Stimulated activated CD4-positive, alpha-beta T cell treated with anti-CD3 and anti-CD28 coated beads, Interleukin-15, amount 100 ng/mL, for 1 hour (primary cell): ENCODE measurements at places on chromosomes 7 and 10.

DNA sequence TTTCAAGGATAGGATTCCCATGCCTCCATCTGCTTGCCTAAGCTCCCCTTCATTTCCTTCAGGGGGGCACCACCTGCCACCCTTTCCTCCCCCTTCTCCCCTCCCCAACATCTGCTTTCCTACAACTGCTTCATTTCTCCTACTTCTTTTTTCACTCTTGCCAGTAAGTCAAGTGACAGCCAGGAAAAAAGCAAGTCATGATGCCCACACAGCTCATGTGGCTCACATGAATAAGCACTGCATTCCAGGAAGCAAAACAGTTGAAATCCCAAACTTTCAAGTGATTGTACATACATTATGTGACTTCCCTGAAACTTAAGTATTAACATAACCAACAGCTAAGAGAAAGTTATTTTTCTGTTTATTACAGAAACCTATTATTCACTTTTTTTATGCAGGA is 78.6 kb downstream of the TNS3 start:
- DNase-seq = no peak

DNA sequence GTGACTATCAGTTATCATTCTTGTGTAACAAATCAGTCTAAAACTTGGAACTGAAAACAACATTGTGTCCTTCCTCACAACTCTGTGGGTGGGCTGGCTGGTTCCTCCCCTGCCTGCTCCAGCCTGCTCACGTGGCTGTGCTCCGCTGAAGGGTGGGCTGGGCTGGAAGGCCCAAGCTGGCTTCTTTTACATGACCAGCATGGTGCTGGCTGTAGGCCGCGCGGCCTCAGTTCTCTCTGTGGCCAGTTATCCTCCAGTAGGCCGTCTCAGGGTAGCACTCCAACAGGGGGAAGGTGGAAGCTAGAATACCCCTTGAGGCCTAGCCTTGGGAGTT is 11.3 kb downstream of the ADAMTS14 start:
- DNase-seq = no peak

DNA sequence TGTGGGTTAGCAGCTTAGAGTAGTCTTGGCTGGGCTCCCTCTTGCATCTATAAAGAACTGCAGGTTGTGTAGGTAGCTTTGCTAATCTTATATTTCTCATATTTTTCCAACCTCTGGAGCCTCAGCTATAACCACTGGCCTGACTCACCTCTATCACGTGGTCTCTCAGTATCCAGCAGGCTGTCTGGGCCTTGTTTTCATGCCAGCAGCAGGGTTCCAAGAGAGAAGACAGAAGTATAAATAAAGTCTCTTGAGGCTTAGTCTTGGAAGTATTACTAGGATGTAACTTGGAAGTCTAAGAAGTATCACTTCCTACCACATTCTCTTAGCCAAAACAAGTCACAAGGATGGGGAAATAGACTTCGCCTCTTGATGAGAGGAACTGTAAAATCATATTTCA is 73.3 kb downstream of the WIPF3 start:
- no peak for DNase-seq

DNA sequence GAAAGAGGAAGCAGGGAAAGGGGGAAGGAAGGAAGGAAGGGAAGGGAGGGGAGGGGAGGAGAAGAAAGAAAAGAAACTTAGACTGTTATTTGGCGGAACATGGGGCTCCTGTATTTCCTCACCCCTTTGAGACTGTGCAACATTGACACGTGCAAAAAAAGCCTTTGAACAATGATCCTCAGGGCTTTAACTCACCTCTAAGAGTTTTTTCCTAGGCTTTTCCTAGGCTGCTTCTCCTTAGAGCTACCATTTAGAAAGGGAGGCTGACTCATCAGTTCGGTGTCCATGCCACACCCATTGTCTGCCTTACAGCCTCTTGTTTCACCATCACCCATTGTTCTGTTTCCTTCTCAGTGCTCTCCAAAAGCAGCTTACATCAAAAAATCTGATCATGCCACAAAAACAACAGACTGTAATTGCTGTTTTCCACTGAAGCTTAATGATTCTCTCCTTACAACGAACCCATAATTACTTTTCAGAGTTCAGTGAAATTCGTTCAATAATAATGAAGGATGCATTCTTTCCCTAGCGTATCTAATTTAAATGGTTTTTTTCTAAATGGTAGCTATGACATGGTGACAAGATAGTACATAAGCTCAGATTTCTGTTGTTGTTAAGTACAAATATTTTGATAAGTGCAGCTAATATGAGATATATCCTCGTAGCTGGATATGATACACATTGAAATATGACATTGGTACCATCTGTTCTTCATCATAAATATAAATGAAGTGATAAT is 90.8 kb downstream of the PRLHR start:
- DNase-seq = no peak

DNA sequence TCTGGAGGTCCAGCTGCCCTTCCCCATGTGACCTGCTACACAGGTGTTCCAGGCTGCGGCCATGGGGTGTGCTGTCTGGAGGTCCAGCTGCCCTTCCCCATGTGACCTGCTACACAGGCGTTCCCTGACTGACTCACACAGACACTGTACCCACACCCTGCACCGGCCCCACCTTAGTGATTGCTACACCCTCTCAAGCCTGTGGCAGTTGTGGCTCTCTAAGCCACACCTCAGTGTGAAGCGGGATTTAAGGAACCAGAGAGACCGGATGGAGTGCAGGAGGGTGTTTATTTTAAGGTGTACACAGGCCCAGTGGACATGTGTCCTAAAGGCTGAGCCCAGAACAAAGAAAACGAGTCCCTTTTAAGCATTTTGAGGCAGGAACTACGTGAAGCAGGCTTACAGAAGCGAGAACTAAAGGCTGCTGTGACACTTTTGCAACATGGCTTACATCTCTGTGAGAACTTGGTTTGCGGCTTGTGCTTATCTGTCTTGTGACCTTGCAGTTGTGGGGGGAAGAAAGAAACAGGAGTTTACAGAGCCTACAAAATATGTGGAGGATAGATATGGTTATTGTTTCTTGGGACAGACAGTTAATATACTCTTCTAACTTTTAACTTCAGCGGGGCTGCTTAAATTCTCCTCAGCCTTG is 326.4 kb downstream of the PAXIP1 start:
- no peak for DNase-seq

GRCh38 chr10:97676770-97677581 is 10.1 kb downstream of the AVPI1 start:
- DNase-seq = no peak

DNA sequence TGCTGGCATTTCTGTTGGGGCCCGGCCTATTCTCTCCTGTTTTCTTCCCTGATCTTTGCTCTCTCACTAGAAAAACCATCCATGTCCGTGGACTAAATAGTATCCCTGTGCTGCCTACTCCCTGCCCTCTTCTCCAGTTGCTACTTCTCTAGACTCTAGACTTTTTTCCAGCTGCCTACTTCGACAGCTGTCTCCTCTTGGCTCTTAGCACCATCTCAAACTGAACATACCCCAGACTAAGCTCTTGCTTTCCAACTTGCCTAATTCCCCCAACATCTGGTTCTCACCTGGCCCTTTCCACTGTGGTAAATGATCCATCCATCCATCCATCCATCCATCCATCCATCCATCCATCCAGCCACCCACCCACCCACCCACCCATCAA is 19.5 kb downstream of the ADCYAP1R1 start:
- no peak for DNase-seq
